SK-N-MC (cell line): ENCODE measurements at places on chromosomes 4 and X.

DNA sequence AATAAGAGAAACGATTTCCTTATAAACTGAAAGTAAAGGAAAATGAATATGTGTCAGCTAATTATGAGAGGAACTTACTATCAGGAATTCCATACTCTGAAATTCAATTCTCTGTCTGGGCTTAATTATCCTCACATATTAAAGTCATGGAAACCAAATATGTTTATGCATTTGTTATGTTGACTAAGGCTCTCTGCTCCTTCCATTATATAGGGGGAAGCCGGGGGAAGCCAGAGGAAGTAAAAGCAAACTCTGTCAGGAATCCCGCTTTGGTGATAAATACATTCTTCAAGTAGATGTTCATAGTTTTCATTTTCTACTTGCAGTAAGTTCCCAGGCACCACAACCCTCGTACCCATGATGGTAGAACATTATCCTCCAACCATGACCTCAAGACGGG, 142.8 kb upstream of the VCX2 start:
- no peak for DNase-seq

- DNase-seq = no peak
These were observed 304.5 kb downstream of the CBLL2 start for GRCh38 chrX:22577181-22577580.

GRCh38 chrX:17549107-17549651, 174.2 kb downstream of the NHS start:
- no peak for DNase-seq

DNA sequence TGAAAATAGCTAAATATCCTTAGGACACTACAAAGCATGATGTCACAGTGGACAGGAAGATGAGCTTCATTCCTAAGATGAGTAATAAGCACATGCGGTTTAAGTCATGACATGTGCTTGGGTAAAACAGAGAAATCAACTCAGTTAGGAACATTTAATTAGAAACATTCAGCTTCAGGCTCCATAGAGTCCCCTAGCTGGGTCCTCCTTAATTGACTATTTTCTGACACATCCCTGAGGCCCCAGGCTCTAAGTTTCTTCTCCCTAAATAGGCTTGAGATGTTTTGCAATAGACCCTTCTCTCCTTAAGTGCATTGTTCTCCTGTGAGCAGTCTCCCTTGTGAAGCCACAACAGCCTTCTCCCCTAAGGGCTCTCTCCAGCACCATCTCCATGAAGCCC, 70.4 kb upstream of the ANXA3 start:
- DNase-seq = no peak

- no peak for DNase-seq
These were observed 1.8 kb downstream of the SH2D1A start for GRCh38 chrX:124348182-124348581.

DNA sequence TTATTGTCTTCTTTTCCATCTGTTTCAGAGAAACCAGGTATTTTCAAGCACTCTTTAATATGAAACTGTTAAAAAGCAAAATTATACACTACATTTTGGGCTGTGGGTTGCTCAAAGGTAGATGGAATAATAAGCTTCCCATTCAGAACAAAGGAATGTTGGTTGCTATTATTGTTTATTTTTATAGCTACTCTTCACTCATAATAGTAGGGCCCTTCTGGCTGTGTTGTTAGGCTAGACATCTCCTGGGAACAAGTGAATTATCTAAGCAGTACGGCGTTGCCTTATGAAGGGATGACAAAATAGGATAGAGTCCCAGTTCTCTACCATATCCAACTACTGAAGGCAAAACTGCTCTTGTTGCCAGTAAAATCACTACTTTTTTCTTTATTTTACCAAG, 34.2 kb downstream of the TENM3 start:
- DNase-seq = no peak

DNA sequence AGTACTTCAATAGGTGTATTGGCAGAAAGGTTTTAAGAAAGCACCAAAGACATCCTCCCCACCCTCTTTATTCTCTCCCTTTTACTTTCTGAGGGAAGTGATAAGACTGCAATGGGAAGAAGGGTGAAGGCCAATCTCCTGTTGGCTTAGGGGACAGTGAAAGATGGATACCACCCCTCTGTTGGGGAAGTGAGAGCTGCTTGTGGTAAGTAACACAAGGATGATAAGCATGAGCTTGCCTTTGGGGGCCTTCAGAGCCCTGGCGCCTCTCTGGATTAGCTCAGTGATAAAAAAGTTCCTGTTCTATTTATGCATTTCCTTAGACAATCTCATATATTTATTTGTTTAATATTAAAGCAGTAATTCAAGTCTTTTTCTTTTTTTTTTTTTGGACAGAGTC, 5.2 kb upstream of the KLF8 start:
- no peak for DNase-seq

GRCh38 chrX:1224954-1225353, 12.5 kb upstream of the CRLF2 start:
- DNase-seq = no peak

DNA sequence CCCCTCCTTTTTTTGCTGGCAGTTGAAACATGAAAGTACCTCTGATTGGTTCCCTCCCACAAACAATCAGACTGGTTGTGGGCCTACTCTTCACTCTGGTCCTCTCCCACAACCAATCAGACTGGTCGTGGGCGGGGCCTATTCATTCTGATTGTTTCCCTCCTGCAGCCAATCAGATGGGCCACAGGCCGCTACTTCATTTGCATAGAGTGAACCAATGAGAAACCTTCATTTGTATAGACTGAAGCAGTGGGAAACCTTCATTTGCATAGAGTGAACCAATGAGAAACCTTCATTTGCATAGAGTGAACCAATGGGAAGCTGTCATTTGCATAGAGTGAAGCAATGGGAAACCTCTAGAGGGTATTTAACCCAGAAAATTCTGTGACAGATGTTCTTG, 55.2 kb downstream of the TRMT44 start:
- no peak for DNase-seq

GRCh38 chr4:126757219-126757618, 875.5 kb upstream of the INTU start:
- no peak for DNase-seq

DNA sequence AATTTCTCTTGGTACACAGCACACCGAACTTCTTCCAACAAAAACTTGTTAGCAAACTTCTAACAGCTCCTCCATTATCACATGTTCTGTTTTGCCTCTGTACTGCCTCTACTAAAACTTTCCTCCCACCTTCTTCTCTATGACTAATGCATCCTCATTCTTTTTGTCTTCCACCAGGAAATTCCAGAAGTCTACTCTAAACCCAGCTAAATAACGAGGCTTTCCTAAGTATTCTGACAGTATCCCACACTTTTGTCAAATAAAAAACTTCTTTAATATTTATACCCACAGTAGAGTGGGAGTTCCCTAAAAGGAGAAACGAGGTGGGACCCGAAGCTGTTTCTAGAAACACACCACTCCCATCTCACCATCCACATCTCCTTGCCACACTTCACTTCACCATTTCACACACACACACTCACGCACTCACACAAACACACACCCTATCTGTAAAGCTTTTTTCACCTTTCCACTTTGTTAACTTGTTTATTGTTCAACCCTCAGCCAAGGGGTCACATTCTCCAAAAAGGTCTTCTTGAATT, 280.3 kb downstream of the ARAP2 start:
- no peak for DNase-seq
